ENCODE measurements at places on chromosomes 1 and 21.
A peak's percentile ranks its signal among the peaks of the same experiment; 100 is the strongest.

GRCh38 chr1:41315146-41315822, 46.0 kb upstream of the FOXO6 start:
- DNase-seq, result peak; percentile 70

GRCh38 chr1:18104546-18105100, 3.0 kb upstream of the IGSF21 start:
- no peak for DNase-seq

DNA sequence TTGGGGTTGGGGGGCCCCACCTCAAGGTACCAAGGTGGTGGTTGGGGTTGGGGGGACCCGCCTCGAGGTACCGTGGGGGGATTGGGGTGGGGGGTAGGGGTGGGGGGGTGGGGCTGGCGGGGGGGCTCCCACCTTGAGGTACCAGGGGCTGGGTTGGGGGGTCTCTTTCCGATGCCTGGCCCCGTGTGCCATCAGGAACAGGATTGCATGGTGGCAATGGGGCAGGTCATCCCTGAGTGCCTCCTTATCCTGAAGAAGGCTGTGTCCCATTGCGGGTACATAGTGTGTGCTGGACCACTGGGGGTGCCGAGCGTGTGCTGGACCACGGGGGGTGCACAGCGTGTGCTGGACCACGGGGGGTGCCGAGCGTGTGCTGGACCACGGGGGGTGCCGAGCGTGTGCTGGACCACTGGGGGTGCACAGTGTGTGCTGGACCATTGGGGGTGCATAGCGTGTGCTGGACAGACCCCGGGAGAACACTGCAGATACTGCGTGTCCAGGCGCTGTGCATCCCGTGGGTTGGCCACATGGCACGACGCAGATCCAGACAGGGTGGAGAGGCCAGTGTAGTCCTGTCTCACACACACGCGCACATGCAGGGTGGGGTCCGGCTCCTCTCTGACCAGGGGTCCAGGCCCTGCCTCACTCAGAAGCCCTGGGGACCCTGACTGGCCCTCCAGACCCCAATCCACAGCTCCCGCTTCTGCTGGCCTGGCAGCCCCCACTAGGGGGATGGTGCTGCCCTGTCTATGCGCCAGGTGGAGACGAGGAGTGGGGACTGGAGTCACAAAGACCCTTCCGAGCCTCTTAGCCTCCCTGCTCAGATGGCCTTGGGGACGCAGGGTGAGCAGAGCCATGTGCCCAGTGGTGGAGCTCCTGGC, 4.2 kb downstream of the SCNN1D start:
- DNase-seq, result no peak

DNA sequence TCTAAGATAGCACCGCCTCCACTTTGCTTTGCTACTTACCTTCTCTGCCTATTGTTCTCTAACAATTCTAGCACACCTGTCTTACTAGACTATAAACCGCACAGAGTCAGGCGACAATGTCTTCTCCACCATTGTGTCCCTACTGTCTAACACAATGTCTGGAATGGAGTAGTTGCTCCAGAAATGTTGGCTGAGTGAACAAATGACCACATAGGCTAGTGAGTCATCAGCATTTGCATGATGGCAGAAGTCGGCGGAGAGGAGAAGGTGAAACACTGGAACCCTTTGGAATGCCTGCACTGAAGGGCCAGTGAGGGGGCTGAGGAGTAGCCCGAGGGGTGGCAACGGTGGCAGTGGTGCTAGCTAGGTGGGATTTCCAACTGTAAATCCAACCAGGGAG, 14.0 kb upstream of the PABPC4 start:
- no peak for DNase-seq

GRCh38 chr1:88179943-88180342, 504.1 kb upstream of the PKN2 start:
- no peak for DNase-seq

Measured in fibroblast of skin of right biceps (primary cell).